ENCODE measurements at places on chromosomes 6 and 20.

DNA sequence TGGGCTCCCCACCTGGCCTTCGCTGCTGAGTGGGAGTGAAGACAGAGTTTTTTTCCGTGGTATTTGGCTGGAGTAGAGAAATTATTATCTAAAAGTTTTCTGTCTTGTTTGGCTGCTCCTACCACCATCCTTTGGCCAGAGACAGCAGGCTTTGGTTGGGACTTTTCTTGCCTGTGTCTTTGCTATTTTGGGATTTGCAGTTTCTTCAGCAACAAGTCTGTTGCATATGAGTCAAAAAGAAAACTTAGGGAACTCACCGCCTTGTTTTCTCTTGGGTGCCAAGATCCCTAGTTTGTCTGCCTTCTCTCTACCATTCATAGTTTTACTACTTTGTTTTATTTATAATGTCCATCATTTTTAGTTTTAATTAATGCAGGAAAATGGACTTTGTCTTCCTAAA lies 683.8 kb downstream of the DOK5 start:
- DNase-seq, result no peak

- DNase-seq, result no peak
Observed at GRCh38 chr6:67361264-67361663, 1273.8 kb upstream of the ADGRB3 start.

DNA sequence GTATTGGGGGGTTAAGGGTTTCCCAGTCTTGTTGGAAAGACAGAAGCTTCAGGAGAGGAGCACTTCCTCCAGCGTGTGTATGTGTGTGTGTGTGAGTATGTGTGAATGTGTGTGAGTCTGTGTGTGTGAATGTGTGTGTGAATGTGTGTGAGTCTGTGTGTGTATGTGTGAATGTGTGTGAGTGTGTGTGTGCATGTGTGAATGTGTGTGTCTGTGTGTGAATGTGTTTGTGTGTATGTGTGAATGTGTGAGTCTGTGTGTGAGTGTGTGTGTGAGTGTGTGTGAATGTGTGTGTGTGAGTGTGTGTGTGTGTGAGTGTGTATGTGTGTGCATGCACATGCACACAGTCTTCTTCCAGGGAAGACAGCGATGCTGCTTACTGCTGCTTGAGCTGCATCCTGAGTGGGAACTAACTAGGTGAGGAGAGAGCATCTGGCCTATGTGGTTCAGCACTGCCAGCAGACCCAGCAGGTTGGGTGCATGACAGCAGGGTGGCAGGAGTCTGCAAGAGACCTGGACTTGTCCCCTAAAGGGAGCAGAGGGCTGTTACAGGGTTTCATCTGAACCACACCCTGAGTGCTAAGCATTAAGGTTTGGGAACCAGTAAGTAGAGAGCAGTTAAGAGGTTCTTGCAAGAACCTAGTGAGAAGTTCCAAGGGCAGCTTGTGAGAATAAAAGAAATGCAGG lies 22.7 kb upstream of the CCND3 start:
- no peak for DNase-seq

- no peak for DNase-seq
Observed at GRCh38 chr20:1734269-1734858, 76.8 kb upstream of the SIRPG start.

GRCh38 chr20:62485062-62485700 lies 9.4 kb upstream of the GATA5 start:
- no peak for DNase-seq

DNA sequence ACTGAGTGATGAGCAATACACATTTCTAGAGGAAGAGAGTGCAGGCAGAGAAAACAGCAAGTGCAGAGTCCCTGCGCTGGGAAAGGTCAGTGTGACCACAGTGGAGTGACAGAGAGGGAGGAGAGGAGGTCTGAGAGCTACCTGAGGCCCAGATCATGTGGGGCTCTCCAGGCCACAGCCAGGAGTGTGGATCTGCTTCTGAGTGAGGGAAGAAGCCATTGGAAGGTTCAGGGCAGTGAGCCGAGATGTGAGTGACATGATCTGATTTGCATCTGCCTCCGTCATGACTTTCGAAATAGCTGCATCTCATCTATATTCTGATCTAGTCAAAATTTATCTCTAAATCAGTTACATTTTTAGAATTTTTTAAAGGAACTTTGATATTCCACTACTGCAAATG lies 367.1 kb downstream of the PREX1 start:
- no peak for DNase-seq

- no peak for DNase-seq
Observed at GRCh38 chr6:118789954-118790353, 104.0 kb upstream of the ASF1A start.
